ENCODE measurements at places on chromosomes 2 and 18.
A peak's percentile ranks its signal among the peaks of the same experiment; 100 is the strongest.

- peak; percentile 12 for DNase-seq
Observed at GRCh38 chr2:45567974-45568789, 42.9 kb downstream of the SRBD1 start.

GRCh38 chr2:37820471-37820986 is 104.6 kb upstream of the RMDN2 start:
- no peak for DNase-seq

GRCh38 chr2:50641633-50642032 is 390.3 kb downstream of the NRXN1 start:
- DNase-seq, result no peak

GRCh38 chr2:226561962-226562361 is 237.7 kb downstream of the IRS1 start:
- no peak for DNase-seq

GRCh38 chr2:152456262-152456661 is 121.3 kb downstream of the FMNL2 start:
- no peak for DNase-seq

DNA sequence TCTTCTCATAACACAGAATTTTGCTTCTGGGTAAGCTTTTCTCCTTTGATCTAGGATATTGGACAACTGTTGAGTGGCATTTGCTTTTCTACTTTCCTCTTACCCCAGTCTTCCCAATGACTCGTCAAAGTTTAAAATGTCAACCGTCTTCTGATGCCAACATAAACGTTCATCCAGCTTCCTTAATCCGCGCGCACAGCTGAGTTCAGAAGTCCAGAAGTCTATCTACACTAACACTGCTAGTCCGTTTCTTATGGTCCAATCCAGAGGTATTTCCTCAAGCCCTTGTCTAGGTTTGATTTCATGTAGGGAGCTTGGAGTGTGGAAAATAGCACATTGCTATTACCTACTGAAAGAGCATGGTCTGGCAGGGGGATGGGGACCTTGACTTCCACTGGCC is 48.7 kb downstream of the MFSD6 start:
- DNase-seq, result no peak

DNA sequence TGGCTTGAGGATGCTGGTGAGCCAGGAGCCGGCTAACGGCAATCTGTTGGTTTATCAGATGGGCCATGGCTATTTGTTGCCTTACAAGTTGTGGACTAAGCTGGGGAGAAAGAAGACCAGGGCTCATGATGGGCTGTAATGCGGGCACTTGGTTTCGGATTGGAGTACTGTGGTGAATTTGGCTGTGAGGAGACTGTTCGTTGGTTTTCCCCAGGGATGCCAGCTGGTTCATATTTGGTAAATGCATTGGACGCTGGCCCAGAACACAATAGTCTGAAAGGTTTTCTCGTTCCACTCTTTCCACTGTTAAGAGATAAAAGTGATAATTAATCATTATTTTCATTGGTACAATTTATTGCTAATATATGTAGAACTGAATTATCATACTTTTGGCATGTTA is 108.9 kb downstream of the SATB2 start:
- DNase-seq, result no peak

DNA sequence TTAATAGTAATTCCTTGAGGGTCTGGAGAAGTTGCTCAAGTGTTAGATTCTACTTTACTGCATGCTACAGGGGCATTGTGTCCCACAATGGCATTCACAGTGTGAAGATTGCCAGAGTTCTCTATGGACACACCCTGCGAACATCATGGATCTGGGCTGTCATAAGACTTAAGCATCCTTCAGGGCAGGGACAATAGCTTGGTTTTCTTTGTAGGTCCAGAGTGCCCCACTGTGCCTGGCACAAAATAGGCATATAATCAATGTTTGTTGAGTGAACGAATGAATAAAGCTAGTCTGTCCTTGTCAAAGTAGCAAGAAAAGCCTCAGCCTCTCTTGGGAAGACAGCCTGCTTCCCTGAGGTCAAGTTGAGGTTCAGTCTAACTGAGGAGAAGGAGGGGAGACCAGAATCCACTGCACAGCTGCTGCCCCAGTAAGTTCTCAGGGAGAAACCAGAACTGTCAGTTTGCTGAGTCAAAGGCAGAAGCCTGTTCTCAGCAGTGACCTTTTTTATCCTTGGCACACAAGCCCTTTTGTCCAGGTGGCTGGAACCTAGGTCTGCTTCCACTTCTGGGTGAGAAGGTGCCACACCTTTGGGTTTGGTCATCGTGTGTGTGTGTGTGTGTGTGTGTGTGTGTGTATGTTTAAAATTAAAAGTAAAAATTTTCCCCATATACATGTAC is 15.0 kb downstream of the INPP4A start:
- no peak for DNase-seq

- no peak for DNase-seq
Observed at GRCh38 chr2:64447317-64448040, 6.5 kb upstream of the LGALSL start.

DNA sequence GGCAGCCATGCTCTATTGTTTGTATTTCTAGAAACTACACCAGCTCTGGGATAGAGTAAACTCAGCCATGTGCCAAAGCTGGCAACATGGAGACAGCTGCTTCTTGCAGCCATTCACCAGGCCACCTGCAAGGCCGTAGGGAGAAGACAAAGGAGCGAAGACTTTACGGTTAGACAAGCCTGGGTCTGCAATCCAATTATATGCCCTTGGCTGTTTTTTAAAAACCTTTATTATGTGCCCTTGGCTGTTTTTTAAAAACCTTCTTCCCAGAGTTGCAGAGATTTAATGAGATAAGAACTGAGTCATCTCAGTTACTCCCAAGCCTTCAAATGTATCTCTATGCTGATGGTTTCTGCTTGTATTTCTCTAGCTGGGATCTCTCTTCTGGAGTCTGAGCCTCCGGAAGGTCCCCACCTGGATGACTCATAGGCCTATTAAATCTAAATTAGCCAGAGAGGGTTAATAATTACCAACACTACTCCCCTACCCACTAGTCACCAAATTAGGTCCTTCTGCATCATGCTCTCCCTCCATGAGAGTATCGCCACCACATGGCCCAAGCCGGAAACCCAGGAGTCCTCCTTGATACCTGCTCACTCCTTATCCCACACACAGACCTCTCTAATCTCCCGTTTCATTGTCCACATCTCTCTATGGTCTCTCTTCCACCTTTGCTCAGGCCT is 17.5 kb upstream of the DPP4 start:
- DNase-seq, result peak; percentile 48

GRCh38 chr2:122966461-122966860 is 1058.6 kb upstream of the CNTNAP5 start:
- DNase-seq, result no peak

GRCh38 chr2:152454960-152455359 is 120.0 kb downstream of the FMNL2 start:
- DNase-seq, result no peak

DNA sequence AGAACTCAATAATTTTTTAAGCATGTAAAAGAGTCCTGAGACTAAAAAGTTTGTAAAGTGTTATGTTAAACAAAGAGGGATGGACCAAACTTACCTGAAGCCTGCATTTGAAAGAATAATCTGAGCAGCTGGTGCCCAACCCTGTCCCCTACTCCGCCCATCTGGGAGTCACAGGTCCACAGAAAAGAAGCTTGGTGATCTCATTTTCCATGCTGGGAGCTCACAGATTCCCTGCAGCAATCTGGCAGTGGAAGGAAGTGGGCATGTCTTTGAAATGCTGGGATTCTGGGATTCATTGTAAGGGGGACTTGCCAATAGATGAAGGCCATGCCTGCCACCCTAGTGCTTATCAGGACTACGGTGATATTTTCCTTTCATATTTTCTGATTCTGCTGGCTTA is 17.9 kb downstream of the CDH2 start:
- DNase-seq, result no peak

DNA sequence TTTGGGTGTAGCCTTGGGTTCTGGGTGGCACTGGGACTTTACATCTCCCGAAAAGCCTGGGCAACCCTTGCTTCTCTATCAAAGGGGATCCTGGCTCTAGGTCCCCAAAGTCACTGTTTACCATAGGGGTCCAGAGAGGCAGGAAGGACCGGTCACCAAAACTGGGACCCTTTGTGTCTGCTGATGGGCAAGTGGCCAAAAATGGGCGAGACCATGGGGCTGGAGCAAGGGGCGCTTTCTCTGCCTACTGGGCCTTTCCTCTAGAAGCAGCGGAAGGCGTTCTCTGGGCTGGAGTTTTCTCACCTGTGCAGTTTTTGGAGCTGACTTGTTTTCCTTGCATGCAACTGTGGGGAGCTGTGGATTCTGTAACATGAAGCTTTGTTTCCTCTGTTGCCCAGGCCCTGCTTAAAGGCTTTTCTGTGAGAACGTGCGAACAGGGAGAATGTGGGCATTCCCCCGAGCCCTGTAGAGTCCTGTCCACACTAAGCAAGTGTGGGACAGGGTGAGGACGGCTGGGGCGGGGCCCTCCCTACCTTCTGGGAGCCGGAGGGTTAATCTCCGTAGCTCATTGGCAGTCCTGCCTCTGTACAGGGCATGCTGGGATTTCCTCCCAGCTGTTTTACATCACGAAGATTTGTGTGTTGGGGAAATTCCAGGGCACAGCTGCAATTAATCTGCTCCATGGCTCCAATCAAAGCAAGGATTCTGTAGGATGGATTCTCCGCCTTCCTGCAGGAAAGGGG is 50.2 kb downstream of the TGOLN2 start:
- DNase-seq, result no peak

DNA sequence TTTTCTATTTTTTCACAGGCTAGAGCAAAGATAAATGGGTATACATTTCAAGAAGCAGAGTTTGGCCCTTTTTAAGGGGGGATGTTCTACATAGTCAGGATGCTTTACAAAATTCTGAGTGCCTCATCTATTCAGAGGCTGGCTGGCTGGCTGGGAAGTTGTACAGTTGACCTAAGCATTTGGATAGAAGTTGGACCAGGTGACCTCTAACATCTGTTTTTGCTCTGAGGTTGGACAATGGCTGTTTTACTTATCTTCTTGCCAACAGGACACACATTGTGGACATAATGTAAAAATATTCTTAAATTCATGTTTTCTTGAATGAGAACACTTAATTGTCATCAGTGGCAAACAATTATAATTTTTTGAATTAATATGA is 205.4 kb downstream of the PTPRM start:
- DNase-seq, result no peak

GRCh38 chr2:173669271-173669853 is 295.8 kb downstream of the SP3 start:
- no peak for DNase-seq

- DNase-seq, result no peak
Observed at GRCh38 chr2:104616856-104617255, 237.1 kb upstream of the POU3F3 start.

DNA sequence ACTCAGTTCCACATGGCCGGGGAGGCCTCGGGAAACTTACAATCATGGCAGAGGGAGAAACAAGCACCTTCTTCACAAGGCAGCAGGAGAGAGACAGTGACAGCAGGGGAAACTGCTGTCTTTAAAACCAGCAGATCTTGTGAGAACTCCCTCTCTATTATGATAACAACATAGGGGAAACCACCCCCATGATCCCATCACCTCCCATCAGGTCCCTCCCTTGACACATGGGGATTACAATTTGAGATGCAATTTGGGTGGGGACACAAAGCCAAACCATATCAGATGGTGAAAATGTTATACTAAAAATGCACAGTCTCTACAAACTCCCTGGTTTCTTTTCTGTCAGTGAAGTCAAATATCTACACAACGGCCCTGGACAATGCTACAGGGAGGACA is 9.2 kb downstream of the TMEM18 start:
- DNase-seq, result no peak

DNA sequence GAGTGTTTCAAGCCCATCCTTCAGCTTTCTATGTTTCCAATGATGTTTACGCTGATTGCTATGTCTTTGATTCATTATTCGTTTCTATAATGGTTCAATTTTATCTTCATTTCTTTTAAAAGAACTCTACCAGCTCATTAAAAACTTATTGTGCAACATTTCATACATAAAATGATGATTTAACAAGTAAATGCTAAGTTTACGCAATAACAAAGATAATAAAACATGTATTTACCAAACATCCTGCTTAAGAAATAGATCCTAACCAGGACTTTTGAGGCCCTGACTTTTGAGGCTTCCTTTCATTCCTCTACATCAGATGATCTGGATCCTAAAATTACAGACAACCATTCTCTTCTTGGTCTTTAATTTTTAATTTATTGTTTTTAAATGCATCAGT is 86.5 kb upstream of the DLGAP1 start:
- no peak for DNase-seq

DNA sequence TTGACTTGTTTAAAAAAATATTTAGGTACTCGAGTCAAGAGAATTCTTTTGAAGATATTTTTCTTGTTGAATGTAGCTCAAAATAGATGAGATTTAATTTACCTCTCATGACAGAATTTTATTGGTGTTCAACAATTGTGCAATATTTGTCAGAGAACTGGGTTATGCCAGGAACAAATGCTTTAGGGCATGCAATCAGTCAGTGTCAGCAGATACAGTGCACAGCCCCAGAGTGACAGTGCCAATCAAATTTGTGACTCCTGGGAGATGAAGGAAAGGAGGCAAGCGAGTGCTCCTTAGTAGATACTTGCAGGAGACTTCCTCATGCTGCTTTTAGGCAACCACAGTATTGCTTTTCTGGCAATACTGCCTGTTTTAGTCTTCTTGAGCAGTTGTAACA is 81.2 kb upstream of the DSEL start:
- DNase-seq, result no peak

GRCh38 chr18:37393945-37394609 is 171.5 kb downstream of the CELF4 start:
- no peak for DNase-seq

- no peak for DNase-seq
Observed at GRCh38 chr2:152349416-152349815, 14.4 kb downstream of the FMNL2 start.

- no peak for DNase-seq
Observed at GRCh38 chr2:181837563-181837962, 54.0 kb upstream of the ITPRID2 start.

DNA sequence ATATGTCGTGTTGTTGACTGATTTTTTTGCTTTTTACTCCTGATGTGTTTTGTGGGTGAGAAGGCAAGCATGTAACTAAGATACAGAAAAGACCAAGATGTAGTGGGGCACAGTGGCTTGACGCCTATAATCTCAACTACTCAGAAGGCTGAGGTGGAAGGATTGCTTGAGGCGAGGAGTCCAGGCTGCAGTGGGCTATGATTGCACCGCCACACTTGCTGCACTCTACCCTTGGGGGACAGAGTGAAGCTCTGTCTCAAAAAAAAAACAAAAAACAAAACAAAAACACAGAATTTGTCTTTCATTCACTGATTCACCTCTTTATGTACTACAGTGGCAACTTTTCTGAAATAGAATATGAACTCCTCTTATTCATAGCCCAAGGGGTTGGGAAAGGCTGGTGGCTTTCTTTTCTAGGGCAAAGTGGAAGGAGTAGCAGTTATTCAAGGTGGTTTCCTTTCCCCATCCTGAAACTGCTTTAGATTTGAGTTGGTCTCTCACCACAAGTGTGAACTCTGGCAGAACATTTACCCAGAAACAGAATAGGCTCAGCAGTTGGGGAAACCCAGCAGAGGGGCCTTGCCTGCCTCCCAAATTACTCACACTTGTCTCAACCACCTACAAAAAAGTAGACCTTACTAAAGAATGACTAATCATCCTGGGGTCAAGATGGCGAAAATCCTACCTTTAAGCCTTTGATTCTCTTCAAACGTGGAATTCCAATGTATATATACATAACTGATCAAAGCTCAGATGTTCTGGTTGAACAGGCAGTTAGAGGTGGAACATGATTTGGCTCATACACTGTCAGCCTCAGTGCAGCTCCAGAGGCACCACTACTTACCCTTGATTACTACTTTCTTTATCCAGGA is 6.5 kb downstream of the TANK start:
- DNase-seq, result no peak
